Activated T-cell treated with anti-CD3 and anti-CD28 coated beads, Interleukin-2, amount 50 U/mL, for 72 hours (primary cell): ENCODE measurements at places on chromosomes 1 and 21.

GRCh38 chr1:101259744-101260148 is 22.9 kb downstream of the S1PR1 start:
- DNase-seq = no peak

DNA sequence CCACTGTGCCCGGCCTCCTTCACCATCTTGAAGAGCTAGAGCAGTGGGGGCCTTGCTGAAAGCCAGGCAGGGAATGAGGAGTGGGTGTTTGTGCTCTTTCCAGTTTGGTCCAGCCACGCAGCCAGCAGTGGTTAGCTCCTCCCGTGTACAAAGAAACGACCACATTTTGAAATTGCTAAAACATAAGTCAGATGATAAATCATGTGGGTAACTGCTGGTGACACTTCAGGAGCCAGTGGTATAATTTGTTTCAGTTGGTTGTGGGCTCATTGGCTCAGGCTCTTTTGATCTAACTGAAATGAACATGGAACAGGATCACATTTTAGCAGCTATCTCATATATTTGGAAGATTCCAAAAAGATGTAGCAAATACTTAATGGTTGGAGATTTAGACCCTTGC is 87.6 kb downstream of the MTR start:
- no peak for DNase-seq

GRCh38 chr1:8170059-8170835 is 144.1 kb upstream of the ERRFI1 start:
- no peak for DNase-seq

DNA sequence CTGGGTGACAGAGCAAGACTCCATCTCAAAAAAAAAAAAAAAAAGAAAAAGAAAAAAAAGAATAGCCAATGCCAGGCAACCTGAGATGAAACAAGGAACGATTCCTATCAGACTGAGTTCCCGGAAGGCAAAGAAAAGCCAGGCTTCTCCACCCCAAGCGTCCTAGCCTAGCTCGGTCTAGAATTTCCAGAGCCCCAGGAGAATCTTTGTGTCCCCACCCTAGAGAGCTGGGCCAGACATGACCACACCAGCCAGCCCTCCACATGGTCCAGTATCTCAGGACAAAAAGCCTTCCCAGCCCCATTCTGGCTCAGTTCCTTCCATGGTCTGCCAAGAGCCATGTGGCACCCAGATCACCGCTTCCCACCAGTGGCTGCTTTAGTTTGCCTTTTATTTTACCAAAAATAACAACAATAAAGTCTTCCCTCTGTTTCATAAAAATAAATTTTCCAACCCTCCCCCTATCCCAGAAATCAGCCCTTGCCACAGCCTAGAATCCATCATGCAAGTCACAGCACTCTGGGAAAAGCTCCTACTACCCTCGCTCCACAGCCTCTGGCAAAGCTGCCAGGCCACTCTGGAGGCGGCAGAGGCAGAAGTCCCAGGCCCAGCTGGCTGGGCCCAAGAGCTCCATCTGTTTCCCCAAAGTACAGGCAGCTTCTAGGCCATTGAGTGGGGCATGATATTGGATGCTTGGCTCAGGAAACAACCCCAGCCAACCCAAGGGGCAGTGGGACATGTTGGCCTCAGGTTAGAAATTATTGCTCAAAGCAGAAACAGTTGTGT is 3.5 kb upstream of the MKNK1 start:
- no peak for DNase-seq

DNA sequence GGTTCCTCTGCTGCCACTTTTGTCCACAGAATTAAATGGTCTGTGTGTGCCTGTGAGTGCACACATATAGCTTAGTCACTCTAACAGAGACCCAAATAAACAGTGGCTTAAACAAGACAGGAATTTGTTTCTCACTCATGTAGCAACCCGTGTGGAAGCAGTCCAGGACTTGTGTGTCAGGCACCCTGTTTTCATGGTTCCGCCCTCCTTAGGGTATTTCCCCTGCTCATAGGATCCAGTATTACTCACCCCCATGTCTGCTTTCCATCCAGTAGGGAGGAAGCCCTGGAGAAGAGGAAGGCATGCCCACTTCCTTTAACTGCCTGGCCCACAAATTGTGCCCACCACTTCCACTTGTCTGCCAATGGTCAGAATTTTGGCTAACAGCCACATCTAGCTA is 41.3 kb upstream of the TACSTD2 start:
- no peak for DNase-seq
